Thoracic aorta (tissue), 2 donors: ENCODE measurements at places on chromosomes 12 and 14. TPM values are rescaled to one million over a fixed set of nuclear protein-coding genes. Genes with fewer than 3 reads are reported as not detected.

DNA sequence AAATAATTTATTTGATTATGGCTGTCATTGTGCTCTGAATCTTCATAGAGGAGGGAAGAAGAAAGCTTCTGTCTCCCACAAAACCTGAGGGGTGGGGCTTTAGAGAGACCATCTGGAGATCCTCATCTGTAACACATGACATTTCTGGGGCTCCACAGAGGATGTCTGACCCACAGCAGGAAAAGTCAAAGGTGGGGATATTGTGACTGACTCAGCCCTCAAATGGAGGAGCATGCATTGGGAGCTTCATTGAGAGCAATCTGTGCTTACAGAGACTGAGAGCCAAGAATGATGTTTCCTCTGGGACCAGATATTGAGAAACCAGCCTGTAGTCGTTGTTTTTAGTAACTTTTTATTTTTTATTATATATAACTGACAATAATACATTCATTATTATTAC lies 158.7 kb downstream of the SYT1 start:
- H3K27me3 ChIP-seq = no peaks in the 10 kb centered on the region
- H3K4me3 ChIP-seq = no peak overlapping the region
- DNase-seq = no peak
- no peak overlapping the region for H3K27ac ChIP-seq
- no peaks in the 10 kb centered on the region for H3K4me1 ChIP-seq
- no peaks in the 10 kb centered on the region for H3K36me3 ChIP-seq

DNA sequence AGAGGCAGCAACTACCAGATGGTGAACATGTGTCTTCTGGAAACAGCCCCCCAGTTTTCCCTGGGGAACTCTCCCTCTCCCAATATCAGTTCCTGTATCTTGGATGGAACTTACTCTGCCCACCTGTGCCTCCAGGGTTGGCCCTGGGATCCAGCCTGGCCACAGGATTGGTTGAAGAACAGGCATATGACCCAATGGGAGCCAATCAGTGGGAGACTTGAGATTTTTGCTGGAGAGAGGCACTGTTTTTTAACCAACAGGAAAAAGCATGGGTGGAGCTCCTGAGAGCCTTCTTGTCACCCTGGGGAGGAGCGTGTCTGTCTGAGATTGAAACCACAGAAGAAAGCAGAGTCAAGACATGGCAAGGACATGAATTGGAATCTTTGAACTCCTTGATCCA lies 33.6 kb upstream of the COX6A1 start:
- DNase-seq = no peak
- H3K27ac ChIP-seq = no peak overlapping the region
- no peaks in the 10 kb centered on the region for H3K4me1 ChIP-seq
- H3K4me3 ChIP-seq = no peak overlapping the region
- H3K27me3 ChIP-seq = no peaks in the 10 kb centered on the region

DNA sequence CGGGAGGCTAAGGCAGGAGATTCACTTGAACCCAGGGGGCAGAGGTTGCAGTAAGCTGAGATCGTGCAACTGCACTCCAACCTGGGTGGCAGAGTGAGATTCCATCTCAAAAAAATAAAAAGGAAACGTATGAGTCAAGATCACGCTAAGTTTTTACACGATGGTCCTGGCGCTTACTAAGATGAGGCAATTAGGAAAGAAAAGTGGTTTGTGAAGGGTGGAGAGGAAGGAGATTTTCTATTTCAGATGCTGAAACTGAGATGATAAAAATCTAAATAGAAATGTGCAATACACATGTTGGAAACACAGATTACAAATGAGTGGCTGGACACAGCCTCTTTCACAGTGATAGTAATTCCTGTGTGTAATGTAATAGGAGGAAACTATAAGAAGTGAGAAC lies 63.2 kb downstream of the KDM5A start:
- H3K36me3 ChIP-seq = peaks cover 48% of the 10 kb centered on the region
- H3K27me3 ChIP-seq = no peaks in the 10 kb centered on the region

PAPLN gene
- total RNA-seq = 10.2 TPM

DNA sequence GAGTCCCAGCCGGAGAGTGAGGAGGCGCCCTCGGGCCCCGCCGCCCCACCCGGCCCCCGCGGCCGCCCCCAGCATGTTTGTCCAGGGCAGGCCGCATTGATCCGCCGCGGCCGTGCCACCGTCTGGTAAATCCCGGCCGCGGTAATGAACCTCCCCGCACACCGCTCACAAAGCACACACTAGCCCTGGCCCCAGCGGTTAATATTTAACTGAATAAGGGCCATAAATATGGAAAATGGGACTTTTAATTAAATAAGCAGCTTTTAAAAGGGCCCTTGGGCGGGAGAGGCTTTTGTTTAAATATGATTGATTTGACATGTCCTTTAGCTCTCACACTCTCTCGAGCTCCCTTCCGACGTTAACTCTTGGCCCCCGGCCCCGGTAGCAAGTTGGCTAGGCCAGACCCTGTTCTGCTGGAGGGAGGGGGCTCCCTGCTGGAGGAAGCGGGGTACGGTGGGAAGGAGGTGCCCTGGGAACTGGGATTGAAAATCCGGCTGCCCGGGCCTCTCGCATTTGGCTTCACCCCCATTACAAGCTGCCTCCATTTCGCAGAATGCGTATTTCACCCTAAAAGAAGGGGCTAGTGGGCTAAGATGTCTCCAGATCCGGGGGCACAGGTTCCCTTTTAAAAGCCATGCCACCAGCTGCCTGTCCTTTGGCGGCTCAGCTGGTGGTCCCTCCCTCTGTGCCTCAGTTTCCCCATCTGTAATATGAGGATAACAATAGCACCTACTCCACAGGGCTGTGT lies 199.8 kb downstream of the RBM19 start:
- no peak for DNase-seq
- no peak overlapping the region for H3K4me3 ChIP-seq
- no peak overlapping the region for H3K27ac ChIP-seq
- H3K4me1 ChIP-seq = no peaks in the 10 kb centered on the region

TAS2R9 gene
- total RNA-seq = not detected

PRICKLE1 gene
- 11.5 TPM for total RNA-seq

TMPRSS12 gene
- not detected for total RNA-seq
